Left renal pelvis (tissue), 4 donors: ENCODE measurements at places on chromosomes 2 and 18.
A peak's percentile ranks its signal among the peaks of the same experiment; 100 is the strongest.

DNA sequence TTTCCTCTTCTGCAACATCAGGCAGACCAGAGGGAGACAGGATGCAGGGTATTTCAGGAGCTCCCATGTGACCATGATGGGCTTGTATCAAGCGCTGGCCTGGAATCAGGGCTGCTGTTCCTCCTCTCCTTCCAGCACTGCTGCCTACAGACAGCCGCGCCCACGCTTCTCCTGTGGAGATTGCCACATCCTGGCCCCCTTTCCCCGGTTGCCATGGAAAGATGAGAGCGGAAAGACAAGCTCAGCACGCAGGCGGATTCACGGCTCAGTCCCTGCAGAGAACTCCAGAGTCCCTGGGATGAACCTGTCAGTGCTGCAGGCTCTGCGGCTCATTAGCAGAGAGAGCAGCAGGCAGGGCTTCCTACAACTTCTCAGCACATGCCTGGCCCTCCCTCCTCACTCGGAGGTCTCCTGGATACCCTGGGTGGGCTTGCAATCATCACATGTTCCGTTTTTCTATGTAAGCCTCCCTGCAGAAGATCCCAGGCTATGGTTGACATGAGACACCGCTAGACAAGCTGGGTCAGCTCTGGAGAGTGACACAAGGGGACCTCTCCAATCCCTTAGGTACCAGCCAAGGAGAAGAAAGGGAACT lies 497.8 kb upstream of the MYT1L start:
- peak; percentile 39 for DNase-seq

DNA sequence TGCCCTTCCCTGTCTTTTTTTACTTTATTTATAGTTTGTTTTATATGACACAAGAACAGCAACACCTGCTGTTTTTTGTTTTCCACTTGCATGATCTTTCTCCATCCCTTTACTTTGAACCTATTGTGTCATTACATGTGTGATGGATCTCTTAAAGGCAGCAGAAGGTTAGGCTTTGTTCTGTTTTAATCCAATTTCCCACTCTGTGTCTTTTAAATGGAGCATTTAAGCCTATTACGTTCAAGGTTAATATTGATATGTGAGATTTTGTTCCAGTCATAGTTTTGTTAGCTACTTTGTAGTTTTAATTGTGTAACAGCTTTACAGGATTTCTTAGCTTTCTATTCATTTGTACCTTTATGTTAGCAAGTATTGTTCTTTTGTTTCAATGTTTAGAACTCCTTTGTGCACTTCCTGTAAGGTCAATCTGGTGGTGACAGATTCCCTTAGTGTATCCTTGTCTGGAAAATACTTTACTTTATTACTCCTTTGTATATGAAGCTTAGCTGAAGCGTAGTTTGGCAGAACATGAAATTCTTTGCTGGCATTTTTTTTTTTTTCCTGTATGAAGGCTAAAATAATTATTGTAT lies 1443.0 kb upstream of the LRRTM1 start:
- no peak for DNase-seq

DNA sequence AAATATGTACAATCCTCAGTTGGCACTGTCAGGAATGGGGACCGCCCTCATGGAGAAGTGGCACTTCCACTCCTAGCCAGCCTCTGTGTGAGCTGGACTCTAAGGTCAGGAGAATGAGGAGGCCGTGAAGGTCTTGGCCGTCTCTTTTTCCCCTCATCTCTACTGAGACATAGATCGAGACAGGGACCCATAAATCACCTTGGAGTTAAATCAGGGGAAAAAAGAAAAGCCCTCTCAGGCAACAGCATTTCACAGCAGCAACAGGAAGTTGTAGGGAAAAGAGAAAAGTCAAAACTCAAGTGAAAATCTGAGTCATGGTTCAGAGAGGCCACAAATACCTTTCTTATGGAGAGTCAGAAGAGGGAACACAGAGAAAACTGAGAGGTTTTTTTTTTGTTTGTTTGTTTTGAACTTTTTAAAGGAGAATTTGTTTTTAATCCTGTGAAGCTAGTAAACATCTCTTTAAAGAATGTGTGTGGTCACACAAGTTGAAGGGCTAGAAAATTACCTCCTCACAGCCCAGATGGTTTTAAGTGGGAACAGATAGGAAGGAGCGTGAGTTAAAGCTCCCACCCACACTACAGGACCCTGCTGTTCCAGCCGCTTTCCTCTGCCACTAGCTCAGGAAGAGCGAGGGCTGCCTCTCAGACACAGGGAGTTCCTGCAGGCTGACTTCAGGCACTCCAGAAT lies 30.6 kb upstream of the CYP1B1 start:
- DNase-seq = no peak

- no peak for DNase-seq
These were observed 65.3 kb downstream of the OLA1 start for GRCh38 chr2:174183076-174183475.

DNA sequence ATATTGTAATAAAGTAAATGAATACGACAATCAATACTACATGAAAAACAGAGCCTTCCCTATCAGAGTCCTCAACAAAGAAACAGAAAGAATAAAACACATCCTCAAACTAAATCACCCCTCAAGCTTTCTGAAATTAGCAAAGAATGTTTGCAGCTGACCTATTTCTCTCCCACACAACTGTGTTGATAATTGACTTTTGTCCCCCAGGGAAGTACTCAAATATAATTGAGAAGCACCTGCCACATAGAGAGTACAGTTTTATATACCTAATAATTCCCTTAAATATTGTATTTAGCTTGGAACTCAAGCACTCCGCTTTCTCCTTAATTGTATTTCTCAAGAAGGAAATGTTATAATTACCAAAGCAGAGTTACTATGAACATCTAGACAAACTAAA lies 12.6 kb downstream of the CACNB4 start:
- DNase-seq = no peak
